Activated CD8-positive, alpha-beta memory T cell treated with anti-CD3 and anti-CD28 coated beads for 4 hours (primary cell): ENCODE measurements at places on chromosomes 11 and 22.
A peak's percentile ranks its signal among the peaks of the same experiment; 100 is the strongest.

DNA sequence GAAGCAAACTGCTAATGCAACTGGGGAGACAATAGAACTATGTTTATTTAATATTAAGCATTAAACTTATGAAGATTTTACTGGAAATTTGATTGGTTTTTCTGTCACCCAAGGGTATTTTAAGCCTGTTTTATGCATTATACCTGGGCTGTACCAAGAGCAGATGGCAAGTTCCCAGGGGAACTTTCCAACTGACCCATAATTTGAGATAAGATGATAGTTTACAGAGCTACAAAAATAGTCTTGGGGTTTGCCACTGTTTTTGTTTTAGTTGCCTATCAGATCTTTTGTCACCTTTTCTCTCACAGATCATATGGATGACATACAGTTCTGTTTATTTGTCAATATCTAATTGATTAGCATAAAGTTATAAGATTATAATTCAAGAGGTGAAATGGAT lies 43.9 kb downstream of the PDE3B start:
- no peak for DNase-seq

DNA sequence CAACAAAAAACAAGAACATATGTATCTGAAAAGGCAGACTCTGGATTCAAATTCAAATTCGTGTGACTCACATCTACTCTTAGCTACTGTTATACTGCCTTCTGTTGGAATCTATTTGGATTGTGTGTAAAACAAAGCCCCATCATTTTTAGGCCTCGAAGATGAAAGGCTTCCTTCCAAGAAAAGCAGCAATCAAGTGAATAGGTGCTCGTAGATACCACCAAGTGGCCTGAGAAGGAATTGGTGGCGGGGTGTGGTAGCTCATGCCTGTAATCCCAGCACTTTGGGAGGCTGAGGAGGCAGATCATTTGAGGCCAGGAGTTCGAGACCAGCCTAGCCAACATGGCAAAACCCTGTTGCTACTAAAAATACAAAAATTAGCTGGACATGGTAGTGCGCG lies 4.2 kb downstream of the GRAMD1B start:
- no peak for DNase-seq

DNA sequence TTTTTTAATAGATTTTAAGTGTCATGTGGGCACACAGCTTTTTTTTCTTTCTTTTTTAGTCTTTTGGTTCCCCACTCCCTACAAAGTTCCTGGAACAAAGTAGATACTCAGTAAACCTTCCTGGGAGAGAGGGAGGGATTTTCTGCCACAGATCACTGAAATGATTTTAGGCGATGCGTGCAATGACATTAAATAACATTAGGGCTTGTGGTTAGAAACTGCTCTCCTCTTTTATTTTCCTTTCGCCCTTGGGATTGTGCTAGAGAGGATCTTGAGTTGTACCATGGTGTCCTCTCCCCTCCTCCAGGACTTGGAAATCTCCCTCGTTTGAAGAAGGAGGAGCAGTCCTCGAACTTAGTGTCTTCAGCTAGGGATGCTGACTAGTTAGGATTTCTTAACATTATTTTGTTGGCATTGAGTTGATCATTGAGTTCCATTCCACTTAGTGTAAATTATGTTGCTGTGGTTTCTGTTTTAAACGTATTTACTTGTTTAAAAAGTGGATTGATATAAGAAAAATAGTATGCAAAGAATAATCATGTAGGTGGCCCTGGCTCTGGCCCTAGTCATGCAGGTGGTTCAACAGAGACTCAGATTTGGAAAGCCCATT lies 88.4 kb downstream of the TRAF6 start:
- no peak for DNase-seq

- DNase-seq, result peak; percentile 14
These were observed at the start of gene MICALL1 for GRCh38 chr22:37905534-37906363. Gene MICALL1, plus strand, starts transcription at chr22:37906297. Its CDS starts 126 bp downstream, at chr22:37906423.

DNA sequence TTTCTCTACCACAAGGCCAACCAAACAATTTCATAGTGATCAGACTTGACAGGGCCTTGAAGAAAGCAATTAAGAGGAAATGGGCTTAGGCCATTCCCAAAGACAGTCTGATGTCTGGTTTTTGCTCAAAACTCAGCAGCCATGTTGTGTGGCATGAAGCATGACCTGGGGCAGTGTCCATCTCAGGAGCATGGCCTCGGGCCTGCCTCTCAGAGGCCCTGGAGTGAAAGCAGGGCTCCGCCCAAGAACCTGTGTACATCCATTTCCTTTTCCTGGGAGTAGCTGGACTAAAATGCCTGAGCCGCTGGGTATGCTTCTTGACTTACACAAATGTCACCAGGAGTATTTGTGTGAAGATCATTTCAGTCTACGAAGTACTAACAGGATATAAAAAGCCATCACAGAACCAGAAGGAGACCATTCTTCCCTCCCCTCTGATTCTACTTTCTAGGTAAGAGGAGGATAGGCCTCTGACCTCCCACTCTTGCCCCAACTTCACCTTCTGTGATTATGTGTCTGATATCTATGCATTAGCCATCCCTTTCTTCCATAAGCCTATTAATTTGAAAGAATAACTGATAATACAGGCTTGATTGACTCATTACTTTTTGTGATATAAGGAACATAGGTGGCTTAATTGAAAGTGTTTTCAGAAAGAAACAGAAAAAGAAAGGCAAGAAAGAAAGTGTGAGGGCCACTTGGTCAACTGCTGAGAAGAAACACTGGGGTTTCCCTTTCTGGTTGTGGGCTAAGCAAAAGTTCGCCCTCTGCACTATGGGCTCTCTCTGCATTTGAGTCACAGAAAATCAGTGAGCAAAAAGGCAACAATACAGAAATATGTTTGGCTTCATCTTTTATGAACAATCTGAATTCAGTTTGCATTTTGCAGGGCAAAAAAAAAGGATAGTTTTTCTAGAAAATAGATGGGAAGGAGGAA lies 188.6 kb upstream of the MTMR2 start:
- no peak for DNase-seq

DNA sequence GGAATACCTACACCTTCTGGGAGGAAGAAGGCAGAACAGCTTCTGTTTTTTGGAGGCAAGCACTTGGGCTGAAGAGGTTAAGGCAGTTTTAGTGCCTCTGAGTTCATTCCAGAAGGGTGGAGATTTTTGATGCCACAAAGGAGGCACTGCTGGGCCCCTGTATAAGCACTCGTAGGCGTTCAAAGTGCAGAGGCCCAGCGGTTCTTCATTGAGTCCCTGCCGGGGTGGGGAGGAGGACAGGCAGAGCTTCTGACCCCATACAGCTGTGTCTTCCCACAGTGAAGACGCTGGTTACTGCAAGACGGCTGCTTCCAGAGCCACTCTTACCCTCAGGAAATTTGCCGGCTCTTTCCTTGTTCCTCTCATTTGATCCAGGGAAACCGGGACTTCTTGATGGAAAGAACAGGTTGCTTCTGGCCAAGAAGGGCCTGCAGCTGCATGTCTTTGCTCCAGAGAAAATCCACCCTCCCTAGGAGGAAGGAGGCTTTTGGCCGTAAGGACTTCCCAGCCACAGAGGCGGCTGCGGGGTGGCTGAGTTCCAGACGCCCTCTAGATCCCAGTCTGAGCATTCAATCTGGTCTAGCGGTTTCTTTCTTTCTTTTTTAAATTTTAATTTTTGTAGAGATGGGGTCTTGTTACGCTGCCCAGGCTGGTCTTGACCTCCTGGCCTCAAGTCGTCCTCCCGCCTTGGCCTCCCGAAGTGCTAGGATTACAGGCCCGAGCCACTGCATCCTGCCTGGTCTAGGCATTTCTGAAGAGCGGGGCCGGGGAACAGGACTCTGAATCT lies 9.4 kb downstream of the ADAMTS15 start:
- DNase-seq, result no peak

DNA sequence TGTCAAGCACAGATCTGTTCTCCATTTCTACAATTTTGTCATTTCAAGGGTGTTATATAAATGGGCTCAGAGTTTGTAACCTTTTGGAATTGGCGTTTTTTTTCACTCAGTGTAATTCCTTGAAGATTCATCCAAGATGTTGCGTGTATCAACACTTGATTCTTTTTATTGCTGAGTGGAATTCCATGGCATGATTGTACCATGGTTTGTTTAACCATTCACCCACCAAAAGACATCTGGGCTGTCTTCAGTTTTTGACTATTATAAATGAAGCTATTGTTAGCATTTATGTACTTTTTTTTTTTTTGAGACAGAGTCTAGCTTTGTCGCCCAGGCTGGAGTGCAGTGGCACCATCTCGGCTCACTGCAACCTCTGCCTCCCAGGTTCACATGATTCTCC lies 2.9 kb downstream of the OOSP1 start:
- DNase-seq, result no peak

- no peak for DNase-seq
These were observed 66.1 kb upstream of the ARHGAP20 start for GRCh38 chr11:110778343-110778742.

GRCh38 chr11:34086554-34087283 lies 18.7 kb upstream of the NAT10 start:
- no peak for DNase-seq

GRCh38 chr22:23533328-23533762 lies 46.7 kb downstream of the IGLL1 start:
- no peak for DNase-seq

DNA sequence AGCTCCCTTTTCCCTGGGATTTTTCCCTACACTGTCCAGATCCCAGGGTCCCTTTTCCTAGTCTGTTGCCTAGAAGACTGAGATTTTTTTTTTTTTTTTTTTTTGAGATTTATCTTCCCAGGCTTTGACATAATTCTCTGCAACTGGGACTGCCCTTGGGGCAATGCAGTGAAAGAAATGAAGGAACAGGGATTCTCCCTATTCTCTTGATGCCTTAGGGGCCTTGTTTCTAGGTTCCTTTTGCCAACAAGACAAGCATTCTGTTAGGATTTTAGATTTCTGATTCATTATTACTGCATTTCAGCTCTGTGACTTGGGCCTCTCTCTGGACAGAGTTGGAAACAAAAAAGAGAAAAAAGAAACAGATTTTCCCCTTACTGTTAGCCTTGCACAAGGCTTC lies 47.3 kb downstream of the QSER1 start:
- no peak for DNase-seq

GRCh38 chr11:111846636-111847035 lies 24.7 kb downstream of the ALG9 start:
- no peak for DNase-seq

DNA sequence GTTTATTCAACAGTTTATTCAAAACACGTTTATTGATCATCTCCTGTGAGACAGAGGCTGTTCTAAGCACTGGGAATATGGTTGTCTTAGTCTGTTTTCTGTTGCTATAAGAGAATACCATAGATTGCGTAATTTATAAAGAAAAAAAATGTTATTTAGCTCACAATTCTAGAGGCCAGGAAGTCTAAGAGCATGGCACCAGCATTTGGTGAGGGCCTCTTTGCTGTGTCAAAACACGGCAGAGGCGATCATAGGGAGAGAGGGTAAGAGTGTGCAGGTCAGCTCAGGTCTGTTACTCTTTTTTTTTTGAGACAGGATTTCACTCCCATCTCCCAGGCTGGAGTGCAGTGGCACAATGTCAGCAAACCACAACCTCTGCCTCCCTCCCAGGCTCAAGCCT lies 5.2 kb upstream of the IL17RA start:
- no peak for DNase-seq

DNA sequence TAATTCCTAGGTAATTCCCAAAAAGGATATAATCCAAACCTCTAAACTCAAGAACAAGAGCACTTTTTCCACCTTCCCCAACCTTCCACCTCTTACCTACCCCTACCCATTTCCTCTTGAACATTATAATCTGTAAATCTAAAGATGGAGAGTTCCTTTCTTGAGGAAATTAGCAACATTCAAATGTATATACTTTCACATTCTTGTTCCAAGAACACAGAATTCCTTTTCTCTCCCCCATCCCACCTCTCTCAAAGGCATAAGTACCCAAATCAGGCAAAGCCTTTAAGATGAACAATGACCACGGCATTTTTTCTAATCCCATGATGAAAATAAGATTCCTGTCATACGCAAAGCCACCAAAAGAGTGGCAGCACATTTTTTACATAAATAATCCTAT lies 18.3 kb downstream of the RRAS2 start:
- DNase-seq, result no peak

- no peak for DNase-seq
These were observed 20.6 kb downstream of the TSPAN18 start for GRCh38 chr11:44747316-44747715.

DNA sequence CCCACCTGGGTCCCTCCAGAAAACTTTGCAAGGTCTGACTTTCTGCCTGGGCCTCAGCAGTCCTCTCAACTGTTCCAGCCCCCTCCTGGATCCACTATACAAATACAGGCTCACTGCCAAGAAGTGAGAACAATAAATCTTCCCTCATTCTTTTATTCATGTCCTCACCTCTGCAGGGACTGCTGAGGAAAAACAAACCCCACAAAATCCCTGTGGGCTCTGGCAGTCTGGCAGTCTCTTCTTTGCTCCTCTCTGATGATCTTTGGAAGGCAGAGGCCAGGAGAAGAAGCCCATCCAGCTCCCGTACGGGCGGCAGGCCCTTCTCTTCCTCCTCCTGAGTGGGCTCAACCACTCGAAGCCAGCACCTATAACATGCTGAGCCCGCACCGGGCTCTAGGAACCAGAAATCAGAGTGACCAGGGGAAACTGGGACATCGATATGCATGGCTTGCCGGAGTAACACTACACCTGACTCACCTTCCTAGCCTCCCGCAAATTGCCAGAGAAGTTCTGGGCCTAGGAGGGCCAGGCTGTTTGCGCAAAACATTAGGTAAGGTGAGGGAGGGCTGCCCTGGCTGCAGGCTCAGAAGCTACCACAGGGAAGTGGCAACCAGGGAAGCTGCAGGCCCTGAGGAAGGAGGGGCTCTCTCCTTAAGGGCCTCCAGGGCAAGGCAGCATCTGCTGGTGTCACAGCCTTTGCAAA lies 24.2 kb downstream of the TMPRSS5 start:
- no peak for DNase-seq
